ENCODE measurements at places on chromosomes 4 and X. TPM values are rescaled to one million over a fixed set of nuclear protein-coding genes. Genes with fewer than 3 reads are reported as not detected.

- H3K36me3 ChIP-seq: no peaks in the 10 kb centered on the region
- H3K4me1 ChIP-seq: peaks cover 11% of the 10 kb centered on the region
- no peak overlapping the region for H3K27ac ChIP-seq
- H3K4me3 ChIP-seq: no peak overlapping the region
- peaks cover 3% of the 10 kb centered on the region for H3K27me3 ChIP-seq
These were observed 2.8 kb downstream of the DCTD start for GRCh38 chr4:182914357-182914756.

- H3K4me1 ChIP-seq: no peaks in the 10 kb centered on the region
- no peak overlapping the region for H3K27ac ChIP-seq
- no peaks in the 10 kb centered on the region for H3K36me3 ChIP-seq
- DNase-seq: peak; percentile 39
- peaks cover 2% of the 10 kb centered on the region for H3K27me3 ChIP-seq
These were observed 744 bp downstream of the NPY5R start for GRCh38 chr4:163344147-163345125.

DNA sequence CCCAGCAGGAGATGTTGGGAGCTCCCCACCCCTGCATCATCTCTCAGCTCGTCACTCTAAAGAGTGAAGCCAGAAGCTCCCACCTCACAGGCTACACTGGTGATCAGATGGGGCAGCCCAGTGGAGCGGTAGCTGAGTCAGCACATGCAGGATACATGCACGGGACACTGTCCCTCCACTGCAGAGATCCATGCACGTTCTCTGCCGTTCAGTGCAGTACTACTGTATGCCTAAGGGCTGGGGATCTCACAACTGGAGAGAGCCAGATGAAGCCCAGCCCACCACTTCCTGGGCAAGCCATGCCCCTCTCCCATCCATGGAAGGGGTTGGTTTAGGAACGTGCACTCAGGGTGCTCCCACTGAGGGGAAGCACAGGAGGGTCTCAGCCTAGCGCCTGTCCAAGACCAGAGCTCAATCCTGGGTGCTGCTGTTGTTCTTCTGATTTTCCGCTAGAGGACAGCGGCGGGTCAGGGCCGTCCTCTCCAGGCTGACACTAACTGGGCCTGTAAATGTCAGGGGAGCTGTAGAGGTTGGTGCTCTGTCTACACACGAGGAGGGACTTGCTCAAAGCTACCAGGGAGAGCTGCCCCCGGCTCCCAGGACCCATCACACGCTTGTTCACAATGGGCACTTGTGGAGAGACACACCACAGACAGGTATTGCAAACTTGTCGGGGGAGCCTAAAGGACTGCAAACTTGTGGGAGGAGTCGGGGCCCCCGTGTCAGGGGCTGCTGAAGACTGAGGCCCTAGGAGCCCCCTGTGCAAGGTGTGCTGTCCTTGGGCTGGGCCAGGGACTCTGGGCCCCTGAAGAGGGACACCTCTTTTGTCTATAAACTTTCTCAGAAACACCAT lies 18.2 kb upstream of the ABLIM2 start:
- no peaks in the 10 kb centered on the region for H3K36me3 ChIP-seq
- H3K4me1 ChIP-seq: peaks cover 5% of the 10 kb centered on the region
- peaks cover 2% of the 10 kb centered on the region for H3K27me3 ChIP-seq
- peak; percentile 63 for DNase-seq

DNA sequence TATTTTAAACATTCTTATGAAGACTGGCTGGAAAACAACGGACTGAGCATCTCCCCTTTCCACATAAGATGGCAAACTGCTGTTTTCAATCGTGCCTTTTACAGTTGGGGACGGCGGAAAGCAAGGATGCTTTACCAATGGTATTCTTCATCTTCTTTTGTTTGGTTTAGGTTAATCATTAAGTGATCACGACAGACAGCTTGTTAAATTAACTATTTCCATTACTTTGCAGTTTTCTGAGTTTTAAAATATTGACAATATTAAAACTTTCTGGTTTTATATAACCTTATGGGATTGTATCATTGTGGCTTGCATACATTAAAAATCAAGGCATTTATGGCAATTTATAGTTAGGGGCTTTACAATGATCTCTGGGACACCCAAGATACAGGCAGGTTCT lies 3.8 kb downstream of the MBTPS2 start:
- H3K27me3 ChIP-seq: no peaks in the 10 kb centered on the region
- H3K4me3 ChIP-seq: no peak overlapping the region
- no peaks in the 10 kb centered on the region for H3K36me3 ChIP-seq

DNA sequence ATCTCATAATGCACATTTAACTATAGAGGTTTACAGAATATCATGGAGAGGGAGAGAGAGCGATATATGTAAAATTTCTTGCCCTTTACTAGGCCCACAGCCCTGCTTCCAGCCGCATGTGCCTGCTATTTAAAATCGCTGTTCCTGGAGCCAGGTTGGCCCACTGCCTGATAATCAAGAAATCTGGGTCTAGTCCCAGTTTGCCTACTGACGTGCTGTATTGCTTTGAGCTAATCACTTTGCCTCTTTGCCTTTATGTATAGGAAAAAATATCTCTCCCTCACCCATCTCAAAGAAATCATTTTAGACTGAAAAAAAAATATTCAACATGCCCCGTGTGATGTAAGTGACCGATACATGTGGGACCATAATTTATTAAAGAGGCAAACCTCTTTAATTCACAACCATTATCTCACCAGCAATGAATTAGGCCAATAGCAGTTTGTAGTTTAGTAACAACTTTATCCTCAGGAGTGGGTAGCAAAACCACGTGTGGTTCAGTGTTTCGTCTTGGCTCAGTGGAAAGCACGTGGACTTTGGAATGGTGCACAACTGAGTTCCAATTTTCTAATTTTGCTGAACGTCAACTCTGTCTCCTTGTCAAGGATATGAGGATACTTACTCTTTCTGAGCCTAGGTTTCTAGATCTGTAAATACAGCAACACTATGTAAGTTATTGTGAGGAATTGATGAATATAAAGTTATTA lies 62.6 kb downstream of the GRXCR1 start:
- H3K27ac ChIP-seq: peak overlapping the region; percentile 96
- H3K4me1 ChIP-seq: peaks cover 40% of the 10 kb centered on the region
- H3K27me3 ChIP-seq: peaks cover 3% of the 10 kb centered on the region
- DNase-seq: no peak

- peaks cover 19% of the 10 kb centered on the region for H3K4me1 ChIP-seq
- H3K27ac ChIP-seq: no peak overlapping the region
- peaks cover 5% of the 10 kb centered on the region for H3K36me3 ChIP-seq
- no peak overlapping the region for H3K4me3 ChIP-seq
These were observed 449.1 kb downstream of the NKX6-1 start for GRCh38 chr4:84050015-84050414.

DNA sequence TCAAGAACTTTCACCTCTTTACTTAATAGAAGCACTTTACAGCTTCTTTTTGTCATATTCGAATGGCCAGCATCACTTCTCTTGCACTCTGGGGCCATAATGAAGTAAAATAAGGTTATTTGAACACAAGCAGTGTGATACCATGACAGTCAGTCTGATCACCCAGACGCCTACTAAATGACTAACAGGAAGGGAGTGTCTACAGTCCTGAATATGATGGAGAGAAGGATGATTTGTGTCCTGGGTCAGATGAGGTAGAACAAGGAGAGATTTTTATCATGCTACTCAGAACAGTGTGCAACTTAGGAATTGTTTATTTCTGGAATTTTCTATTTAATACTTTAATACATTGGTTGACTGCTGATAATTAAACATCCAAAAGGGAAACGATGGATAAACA lies 284.2 kb upstream of the F9 start:
- no peaks in the 10 kb centered on the region for H3K36me3 ChIP-seq
- H3K4me1 ChIP-seq: no peaks in the 10 kb centered on the region
- H3K27me3 ChIP-seq: no peaks in the 10 kb centered on the region
- no peak for DNase-seq
- no peak overlapping the region for H3K27ac ChIP-seq

GRCh38 chr4:97142410-97142809 lies 1000.9 kb downstream of the STPG2 start:
- peaks cover 10% of the 10 kb centered on the region for H3K27me3 ChIP-seq
- no peak overlapping the region for H3K27ac ChIP-seq
- no peak overlapping the region for H3K4me3 ChIP-seq
- no peak for DNase-seq
- H3K36me3 ChIP-seq: peaks cover 21% of the 10 kb centered on the region

GRCh38 chr4:149291463-149291862 lies 524.2 kb downstream of the IQCM start:
- no peaks in the 10 kb centered on the region for H3K4me1 ChIP-seq
- DNase-seq: no peak
- no peaks in the 10 kb centered on the region for H3K27me3 ChIP-seq
- H3K4me3 ChIP-seq: no peak overlapping the region
- no peak overlapping the region for H3K27ac ChIP-seq

GRCh38 chrX:143663755-143664154 lies 27.9 kb upstream of the SLITRK4 start:
- DNase-seq: no peak
- H3K27ac ChIP-seq: no peak overlapping the region
- H3K4me3 ChIP-seq: no peak overlapping the region
- no peaks in the 10 kb centered on the region for H3K4me1 ChIP-seq

DNA sequence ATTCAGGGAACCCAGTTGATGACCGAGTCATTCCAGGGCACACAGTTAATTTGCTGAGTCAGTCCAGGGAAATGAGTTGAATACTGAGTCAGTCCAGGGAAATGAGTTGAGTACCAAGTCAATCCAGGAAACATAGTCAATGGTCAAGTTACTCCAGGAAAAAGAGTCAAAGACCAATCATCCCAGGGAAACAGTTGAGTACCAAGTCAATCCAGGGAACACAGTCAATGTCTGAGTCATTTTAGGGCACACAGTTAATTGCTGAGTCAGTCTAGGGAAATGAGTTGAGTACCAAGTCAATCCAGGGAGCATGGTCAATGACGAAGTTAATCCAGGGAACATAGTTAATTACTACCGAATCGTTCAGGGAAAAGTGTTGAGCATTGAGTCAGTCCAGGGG lies 754.4 kb downstream of the NLGN4X start:
- no peak overlapping the region for H3K27ac ChIP-seq
- DNase-seq: no peak
- no peaks in the 10 kb centered on the region for H3K4me1 ChIP-seq
- no peaks in the 10 kb centered on the region for H3K27me3 ChIP-seq
- H3K36me3 ChIP-seq: no peaks in the 10 kb centered on the region

GRCh38 chr4:108224611-108225053 lies 55.9 kb upstream of the LEF1 start:
- peaks cover 15% of the 10 kb centered on the region for H3K4me1 ChIP-seq
- peaks cover 4% of the 10 kb centered on the region for H3K36me3 ChIP-seq
- DNase-seq: no peak
- peaks cover 3% of the 10 kb centered on the region for H3K27me3 ChIP-seq
- H3K27ac ChIP-seq: no peak overlapping the region

DNA sequence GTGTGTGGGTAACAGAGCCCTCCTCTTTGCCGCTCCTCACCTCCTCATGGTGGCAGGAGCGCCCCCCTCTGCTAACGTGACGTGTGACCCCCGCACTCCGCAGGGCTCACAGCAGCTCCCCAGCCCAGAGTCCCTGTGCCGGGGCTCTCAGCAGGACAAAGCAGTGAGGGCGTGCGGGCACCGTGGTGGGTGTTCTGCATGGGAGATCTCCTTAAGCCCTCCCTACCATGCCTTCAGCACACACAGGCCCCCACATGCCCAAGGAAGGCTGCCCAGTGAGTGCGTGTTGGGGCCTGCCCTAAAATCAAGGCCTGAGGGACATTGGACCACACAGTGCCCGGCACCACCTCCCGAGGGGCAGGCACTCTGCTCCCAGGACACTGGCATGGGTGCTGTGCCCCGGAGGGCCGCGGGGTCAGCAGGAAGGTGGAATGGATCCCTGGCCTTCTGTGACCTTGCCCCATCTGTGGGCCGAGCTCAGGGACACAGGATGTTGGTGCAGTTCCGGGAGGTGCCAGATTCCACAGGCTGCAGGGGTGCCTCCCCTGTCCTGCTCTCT lies 10.1 kb downstream of the PSAPL1 start:
- H3K4me3 ChIP-seq: no peak overlapping the region
- no peak overlapping the region for H3K27ac ChIP-seq
- peaks cover 12% of the 10 kb centered on the region for H3K27me3 ChIP-seq
- no peak for DNase-seq
- H3K4me1 ChIP-seq: peaks cover 11% of the 10 kb centered on the region

DNA sequence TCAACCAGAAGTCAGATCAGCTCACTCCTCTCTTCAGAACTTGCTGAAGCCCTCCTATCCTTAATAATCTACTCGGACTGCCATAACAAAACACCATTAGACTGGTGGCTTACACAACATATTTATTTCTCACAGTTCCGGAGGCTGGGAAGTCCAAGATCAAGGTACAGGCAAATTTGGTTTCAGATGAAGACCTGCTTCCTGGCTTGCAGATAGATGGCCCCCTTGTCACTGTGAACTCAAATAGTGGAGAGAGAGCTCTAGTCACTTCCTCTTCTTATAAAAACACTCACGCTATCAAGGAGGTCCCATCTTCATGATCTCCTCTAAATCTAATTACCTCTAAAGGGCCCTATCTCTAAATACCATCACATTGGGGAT lies 125.1 kb downstream of the CAMK2D start:
- no peak overlapping the region for H3K27ac ChIP-seq
- H3K4me3 ChIP-seq: no peak overlapping the region
- H3K4me1 ChIP-seq: peaks cover 7% of the 10 kb centered on the region
- H3K36me3 ChIP-seq: no peaks in the 10 kb centered on the region
- H3K27me3 ChIP-seq: no peaks in the 10 kb centered on the region

DNA sequence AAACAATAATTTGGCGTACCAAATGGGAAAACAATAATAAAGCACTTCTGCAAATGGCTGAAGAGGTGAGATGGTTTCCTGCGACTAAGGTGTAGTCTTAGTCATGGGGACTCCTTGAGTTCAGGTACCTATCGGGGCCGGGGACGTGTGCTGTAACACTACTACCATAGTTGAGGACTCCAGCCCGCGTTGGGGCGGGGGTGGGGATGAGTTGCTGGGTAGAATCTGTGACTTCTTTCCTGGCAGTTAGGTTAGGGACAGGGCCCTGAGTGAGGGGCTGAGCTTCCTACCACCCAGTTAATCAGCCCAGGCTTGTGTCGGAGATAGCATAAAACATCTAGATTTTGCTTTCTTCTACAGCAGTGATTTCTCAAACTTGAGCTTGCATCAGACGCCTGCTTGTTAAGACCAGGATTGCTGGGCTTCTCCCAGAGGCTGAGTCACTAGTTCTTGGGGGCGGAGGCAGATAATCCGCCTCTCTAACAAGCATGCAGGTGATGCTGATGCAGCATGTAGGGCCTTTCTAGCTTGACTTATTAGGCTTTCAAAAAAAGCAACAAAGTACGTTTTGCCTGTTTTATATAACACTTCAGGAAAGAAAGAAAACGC lies 30.2 kb downstream of the RBBP7 start:
- no peaks in the 10 kb centered on the region for H3K36me3 ChIP-seq
- H3K4me3 ChIP-seq: no peak overlapping the region
- no peaks in the 10 kb centered on the region for H3K27me3 ChIP-seq

GRCh38 chr4:179563741-179564140 lies 2121.5 kb upstream of the AGA start:
- H3K4me3 ChIP-seq: no peak overlapping the region
- no peak for DNase-seq
- no peak overlapping the region for H3K27ac ChIP-seq
- H3K36me3 ChIP-seq: peaks cover 4% of the 10 kb centered on the region
- H3K4me1 ChIP-seq: no peaks in the 10 kb centered on the region

C4orf51 gene
- total RNA-seq: not detected

Measured in glutamatergic neuron (in vitro differentiated cells).